BE2C (cell line): ENCODE measurements at places on chromosomes 13 and 19.

- no peak for DNase-seq
Observed at GRCh38 chr19:16338470-16339360, 14.1 kb downstream of the KLF2 start.

DNA sequence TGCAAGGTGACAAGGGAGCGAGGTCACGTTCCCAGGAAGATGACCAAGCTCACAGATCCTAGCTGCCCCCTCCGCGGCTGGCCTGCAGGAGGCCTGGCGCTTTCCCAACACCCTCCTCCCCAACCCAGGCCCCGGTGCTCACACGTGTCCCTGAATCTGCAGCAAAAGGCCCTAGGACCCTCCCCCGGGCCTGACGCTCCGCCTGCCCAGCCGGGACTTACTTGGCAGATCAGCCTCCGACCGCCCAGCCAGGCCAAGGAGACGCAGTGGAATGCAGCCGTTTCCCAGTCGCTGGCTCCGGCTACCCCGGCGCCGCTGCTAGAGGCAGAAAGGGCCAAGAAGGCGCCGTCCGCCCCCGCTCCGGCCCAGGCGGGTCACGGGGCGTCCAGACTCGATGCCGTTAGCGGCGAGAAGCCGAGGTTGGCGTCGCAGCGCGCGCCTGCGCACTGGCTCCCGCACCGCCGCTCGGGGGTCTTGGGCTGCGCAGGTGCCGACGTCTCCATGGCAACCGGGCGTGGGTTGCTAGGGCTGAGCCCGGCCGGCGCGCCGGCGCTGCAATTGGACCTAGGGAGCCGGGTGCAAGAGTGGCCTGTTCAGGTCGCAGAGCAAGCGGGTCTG is at the start of gene PNMA8A:
PNMA8A (minus strand) TSS at position 448 of the 618 bp plus-strand sequence. CDS start 528 bp downstream, outside the sequence.
- DNase-seq: peak; percentile 88

- no peak for DNase-seq
Observed at GRCh38 chr19:37077501-37077933, 716 bp upstream of the ZNF420 start.

DNA sequence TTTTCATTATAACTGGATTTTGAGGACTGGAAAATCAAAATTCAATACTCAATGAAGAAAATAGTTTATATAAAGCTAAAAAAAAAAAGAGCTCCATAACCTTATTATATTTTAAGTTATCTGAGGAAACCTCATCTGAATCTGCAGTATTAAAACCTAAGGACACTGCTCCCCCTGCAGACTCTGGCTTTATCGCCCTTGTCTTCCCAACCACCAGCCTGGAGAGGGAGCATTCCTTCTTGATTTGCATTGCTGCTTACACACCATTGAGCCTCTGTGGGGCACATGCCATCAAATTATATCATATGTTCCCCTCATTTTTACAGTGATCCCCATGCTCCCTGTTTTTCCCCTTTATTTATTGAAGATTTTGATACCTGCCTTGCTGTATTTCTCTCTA is 871.4 kb upstream of the GPC6 start:
- peak; percentile 19 for DNase-seq

DNA sequence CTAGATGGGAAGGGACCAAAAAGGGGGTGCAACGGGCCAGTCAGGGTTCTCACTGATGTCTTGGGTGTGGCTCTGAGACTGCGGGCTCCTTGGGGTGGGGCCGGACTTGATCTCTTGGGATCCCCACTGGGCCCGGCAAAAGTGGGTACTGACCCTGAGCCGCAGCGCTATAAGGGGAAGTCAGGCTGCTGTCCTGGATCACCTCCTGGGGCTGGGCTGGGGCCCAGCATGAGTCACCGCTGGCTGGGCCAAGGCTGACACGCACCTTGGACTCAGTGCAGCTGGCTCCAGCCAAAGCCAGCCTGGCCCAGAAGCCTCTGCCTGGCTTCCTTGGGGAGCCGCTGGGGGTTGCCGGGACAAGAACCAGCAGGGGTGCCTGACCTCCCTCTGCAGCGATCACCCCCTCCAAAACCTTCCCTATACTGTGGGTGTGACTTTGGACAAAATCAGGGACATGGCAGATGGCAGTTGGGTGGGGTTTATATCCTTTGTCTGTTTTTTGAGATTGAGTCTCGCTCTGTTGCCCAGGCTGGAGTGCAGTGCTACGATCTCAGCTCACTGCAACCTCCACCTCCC is 617 bp upstream of the IQCN start:
- peak; percentile 53 for DNase-seq

DNA sequence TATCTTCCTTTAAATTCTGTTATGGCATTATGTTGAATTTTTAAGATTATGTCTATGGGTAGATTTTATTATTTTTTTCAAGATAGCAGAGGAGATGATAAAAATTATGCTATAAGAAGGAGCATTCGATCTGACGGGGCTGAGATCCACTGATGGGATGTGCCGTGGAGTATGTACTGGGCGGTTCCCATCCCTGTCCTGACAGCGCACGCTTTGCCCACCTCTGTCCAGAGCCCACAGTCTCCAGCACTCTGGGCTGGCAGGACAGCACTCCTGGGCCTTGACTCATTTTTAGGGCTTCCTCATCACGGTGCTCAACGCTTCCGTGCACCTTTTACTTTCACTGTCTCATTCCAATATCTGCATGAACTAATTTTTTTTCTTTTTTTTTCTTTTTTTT is 235.5 kb downstream of the TEX29 start:
- no peak for DNase-seq

- DNase-seq: no peak
Observed at GRCh38 chr19:55362990-55363716, at the start of gene GARIN5B. GARIN5B (minus strand) TSS chr19:55363260; CDS start chr19:55363066, 194 bp downstream.

GRCh38 chr13:43377149-43377548 is 353.8 kb downstream of the DNAJC15 start:
- peak; percentile 43 for DNase-seq

GRCh38 chr13:29174093-29174492 is 354.0 kb downstream of the MTUS2 start:
- DNase-seq: no peak

DNA sequence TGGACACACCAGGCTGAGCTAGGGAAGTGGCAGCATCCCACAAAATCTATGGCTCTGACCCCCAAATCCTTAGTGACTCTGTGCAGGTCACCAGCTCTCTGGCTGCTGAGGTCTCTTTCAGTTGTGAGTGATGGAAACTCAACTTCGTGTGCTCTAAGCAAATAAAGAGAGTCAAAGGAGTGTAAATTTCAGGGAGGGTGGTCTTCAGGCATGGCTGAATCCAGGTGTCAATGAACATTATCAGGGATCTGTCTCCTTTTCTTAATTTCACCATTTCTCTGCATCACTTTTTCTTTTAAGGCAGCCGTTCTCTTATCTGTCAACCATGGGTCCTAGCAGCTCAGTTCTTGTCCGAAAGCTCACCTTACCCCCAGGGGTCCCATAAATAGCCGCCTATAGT is 6.2 kb downstream of the CYP4F12 start:
- no peak for DNase-seq

DNA sequence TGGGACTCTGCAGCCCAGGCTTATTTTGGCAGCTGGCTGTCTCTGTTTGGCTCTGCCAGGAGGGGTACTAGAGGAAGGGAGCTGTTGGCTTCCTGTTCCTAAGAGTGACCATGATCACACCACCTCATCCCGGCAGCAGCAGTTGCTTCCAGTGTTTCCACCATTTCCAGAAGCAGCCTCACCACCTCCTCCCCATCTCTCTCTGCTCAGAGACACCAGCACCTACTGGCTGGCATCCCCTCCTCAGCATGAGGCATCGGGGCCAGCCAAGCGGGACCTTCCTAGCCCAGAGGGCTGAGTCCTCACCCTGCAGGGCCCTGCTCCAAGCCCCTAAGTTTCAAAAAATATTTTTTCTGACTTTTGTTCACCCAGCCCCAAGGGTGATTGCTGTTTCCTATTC is 59.0 kb downstream of the NUFIP1 start:
- no peak for DNase-seq

DNA sequence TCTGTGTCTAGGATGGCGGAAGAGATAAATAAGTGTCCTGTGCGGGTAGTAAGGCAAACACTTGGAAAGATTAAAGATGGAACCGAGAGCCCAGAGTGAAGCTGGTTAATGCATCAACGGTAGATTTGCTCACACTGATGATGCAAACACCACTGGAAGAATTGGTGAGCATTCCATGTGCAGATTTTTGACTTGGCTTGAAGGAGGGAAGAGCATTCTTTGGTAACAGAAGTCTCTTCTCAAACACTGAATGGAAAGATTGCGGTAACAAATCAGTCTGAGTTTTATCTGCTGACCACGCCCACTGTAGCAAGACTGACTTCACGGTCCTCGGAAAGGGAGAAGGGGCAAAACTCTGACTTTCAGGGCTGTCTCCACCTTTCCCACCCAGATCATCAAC is 112.5 kb downstream of the COL4A1 start:
- no peak for DNase-seq

GRCh38 chr13:19767966-19768365 is 14.8 kb downstream of the PSPC1 start:
- no peak for DNase-seq

GRCh38 chr19:28633319-28634018 is 579.5 kb downstream of the UQCRFS1 start:
- peak; percentile 21 for DNase-seq

- no peak for DNase-seq
Observed at GRCh38 chr13:110070046-110070445, 236.9 kb downstream of the COL4A1 start.

DNA sequence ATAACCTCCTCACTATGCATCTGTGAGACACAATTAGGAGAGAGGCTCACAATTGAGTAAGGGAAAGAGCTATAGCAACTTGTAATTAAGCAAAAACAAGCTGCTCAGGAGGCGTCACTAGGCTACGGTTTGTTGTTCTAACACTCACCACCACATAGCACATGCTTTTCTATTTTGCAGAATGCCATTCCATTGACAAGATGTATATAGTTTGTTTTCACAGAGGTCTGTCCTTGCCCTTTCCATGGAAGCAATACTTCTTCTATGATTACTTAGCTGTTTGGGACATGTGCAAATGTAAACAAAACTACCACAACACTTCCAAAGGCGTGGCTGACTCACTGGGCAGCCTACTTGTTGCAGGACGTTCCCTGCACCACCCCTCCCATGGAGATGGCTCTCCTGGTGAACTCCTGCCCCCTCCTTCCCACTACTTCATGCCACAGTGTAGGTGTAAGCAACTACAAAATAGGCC is 33.9 kb upstream of the FAM216B start:
- DNase-seq: no peak

GRCh38 chr13:114080739-114081561 is 51.5 kb downstream of the RASA3 start:
- DNase-seq: no peak

DNA sequence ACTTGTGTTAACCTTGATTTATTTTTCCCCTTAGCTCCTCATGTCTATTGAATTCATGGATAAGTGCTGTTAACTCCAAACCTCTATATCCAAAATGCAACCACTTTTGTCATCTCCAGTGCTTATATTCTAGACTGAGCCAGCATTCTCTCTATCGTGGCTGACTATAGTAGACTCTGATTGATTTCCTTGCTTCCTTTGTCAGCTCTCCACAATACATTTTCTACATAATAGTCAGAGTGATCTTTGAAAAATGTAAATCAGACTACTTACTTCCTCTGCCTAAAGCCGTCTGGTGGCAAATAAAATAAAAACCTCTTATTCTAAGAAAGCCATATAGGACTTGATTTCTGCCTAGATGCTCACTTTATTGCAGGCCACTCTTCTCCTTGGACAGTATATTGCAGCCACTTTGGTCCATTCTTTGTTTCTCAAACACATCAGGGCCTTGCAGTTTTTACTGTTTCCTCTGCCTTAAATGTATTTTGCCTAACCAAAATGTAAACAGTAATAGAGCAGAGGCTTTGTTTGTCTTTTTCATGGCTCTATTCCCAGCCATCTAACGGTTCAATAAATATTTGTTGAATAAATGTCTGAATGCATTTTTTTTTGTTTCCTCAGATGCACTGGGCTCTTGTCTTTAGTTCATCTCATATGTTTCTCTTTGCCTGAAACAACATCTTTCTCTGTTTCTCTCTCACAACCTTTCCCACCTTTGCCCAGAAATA is 243.6 kb upstream of the CSNK1A1L start:
- DNase-seq: no peak

GRCh38 chr19:5714816-5715215 is 5.1 kb downstream of the LONP1 start:
- DNase-seq: no peak

DNA sequence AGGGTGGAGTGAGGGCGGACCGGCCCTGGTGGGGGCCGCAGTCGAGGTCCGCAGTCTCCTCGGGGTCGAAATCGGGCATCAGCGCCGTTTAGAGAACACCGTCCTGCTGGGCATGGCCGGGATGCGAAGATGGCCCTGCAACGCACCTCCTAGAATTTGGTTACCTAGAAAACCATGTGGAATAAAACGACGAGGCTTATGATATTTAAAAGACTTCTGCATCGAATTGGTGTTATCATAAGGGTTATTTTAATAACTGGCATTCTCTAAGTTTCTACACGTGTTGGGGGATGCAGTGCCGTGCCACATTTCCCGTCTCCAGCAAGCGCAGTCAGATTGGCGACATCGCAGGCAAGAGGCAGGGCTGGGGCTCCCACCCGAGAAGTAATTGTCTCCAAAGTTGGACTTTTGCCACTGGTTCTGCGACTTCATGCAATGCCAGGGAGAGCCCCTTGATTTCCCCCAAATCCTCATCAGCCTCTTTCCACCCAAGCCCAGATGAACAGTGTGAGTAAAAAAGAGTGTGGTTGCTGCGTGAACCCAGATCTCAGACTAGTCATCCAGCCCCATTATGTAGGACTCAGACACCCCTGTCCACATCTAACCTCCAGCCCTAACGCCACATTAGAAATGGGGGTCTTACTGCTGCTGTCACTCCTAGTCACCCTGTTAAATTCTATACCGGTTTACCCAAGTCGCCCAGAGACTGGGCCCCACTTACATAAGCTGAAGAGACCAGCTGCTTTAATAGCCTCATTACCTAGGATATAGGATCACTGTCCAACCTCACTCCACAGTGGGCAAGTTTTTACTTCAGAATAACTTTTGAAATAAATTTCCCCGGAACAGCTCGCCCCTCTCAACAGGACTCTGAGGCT is 571 bp upstream of the DHRS12 start:
- no peak for DNase-seq

DNA sequence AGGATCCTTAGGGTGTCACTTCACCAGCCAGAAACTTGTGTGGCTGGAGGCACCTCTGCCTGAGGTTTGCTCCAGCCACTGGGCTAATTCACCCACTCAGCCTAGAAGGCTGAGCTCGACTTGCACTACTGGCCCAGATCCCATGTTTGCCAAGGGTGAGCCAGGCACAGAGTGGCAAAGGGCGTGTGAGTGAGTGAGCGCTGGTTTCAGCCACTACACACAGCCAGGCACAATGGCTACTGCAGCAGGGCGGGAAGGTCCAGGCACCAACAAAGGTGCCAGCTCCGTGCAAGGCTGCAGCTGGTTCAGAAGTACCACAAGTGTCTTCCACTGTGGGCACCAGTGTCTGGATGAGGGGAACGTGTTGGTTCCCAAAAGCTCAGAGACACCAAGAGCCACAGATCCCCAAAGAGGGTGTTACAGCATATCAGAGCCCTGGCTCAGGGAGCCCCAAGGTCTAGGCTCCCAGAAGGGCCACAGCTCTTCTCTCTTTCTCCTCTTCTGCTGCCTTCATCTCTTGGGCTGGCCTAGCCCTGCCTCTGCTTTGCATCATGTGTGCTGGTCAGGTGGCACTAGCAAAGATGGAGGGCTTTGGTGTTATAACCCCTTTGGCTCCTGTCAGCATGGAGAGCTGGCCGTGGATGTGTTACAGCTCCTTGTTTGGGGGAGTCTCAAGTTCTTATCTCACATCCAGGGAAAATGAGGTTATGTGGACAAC is 736.3 kb upstream of the KLHL1 start:
- no peak for DNase-seq
